Inflammatory macrophage (primary cell): ENCODE measurements at places on chromosomes 3 and 15.

DNA sequence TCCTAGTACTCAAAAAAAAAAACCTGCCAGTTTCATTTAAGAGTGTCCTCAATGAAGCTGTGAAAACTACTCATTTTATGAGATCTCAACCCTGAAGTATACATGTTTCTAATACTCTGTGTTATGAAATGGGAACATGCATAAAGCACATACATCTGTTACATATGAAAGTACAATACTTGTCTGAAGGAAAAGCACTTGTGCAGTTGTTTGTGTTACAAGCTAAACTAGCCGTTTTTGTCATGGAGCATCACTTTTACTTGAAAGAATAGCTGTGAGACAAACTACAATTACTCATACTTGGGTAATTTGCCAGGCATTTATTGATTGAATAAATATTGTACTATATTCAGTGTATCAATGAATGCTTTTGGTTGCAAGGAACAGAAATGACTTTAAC is 72.7 kb downstream of the TIPARP start:
- no peak for DNase-seq

- no peak for DNase-seq
These were observed 885.2 kb upstream of the CFAP20DC start for GRCh38 chr3:59935025-59935424.

DNA sequence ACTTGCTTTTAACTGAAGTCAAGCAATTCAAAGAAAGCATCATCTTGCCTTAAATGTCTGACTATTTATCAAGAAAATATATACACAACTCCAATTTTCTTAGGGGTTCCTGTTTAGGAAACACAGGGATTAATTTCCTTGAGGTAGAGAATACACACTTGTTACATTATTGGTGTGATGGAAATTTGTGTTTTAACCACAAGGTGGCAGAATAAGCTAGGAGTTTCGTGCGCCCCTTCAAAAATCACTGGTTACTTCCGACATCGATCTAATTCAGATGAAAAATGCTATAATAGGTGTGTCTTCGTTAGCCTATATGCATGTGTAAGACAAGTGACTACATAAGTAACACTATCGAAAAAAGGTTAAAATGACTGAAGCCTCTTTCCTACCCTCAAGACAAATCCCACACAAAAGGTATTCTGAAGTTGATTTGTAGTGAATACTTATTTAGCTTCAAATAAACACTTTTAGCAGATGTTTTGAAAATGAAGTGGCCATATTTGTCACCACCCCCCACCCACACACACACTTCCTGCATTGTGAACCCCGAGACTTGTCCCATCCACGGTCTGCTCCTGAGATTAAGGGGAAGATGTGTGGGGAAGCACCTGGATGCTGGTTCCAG is 246.5 kb downstream of the ROBO1 start:
- DNase-seq, result peak; percentile 16

GRCh38 chr15:45892182-45892581 is 257.4 kb downstream of the SQOR start:
- DNase-seq, result no peak

DNA sequence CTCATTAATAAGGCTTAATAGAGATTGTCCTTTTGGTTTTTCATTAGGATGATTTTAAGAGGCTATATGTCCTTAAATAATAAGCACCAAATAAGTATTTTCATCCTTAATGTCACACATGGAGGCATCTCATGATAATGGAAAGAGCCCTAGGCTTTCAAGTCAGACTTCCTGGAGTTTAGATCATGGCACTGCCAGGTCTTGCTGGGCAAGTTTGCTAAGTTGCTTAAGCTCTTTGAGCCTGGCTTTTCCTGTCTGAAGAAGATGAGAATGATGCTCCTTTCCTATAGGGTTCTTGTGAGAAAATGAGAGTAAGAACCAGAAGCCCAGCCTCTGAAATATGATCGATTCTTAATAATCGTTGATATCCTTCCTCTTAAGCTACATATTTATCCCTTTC is 23.4 kb upstream of the P2RY12 start:
- DNase-seq, result no peak

GRCh38 chr15:48058371-48058770 is 62.4 kb upstream of the SLC24A5 start:
- DNase-seq, result no peak

DNA sequence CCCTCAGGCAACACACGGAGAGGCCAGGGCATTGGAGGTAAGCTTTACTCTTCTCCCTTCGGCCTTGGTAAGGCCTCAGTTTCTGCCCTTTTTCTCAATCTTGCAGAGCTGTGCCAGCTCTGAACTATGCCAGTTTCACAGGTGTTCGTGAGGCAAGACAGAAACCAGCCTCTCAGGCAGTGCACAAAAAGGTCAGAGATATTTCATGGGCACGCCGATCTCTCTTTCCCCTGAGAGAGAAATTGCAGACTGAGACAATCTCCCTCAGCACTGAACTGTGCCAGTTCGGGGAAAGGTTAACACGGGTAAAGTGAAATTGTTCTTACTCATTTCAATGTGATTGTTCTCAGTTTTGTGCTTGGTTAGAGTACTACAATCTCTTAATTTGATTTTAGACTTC is 88.5 kb downstream of the GMNC start:
- DNase-seq, result no peak

DNA sequence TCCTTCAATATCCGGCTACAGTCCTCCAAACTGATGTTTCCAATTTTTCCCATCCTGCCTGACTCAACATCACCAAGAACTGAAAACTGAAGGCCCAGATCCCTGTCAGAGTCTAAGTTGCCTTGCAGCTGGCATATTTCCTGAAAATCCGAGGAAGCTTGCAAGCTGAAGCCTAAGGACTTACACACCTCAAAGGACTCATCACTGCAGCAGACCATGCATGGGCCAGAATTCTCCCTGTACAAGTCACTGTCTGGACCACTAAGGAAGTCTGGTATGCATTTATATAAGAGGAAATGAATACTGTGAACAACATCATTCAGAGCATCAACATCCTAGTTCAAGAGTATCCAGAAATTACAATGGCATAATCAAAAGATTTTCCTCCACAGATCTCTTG is 548.8 kb upstream of the MDFIC2 start:
- DNase-seq, result no peak

DNA sequence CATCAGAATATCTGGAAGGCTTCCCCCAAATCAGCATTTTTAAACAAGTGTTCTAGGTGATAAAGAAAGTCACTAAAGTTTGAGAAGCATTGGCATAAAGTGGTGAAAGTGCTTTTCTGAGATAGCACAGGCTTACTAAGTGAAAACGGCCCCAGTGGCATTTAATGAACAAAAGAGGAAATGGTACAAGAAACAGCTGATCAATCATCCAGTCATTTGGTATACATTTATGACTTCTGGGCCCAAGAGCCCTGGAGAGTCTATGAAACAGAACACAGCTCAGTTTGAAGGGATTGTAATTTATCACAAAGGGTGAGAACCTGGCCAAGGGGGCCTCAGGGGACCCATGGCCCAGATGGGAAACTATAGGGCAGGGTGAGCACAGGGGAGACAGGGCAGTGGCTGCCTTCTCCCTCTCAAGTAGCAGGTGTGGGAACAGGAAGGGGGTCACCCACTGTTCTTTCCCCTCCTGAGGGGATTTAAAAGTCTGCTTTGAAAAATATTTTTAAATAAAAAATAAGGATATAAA is 265.5 kb upstream of the ROPN1 start:
- DNase-seq, result peak; percentile 21

DNA sequence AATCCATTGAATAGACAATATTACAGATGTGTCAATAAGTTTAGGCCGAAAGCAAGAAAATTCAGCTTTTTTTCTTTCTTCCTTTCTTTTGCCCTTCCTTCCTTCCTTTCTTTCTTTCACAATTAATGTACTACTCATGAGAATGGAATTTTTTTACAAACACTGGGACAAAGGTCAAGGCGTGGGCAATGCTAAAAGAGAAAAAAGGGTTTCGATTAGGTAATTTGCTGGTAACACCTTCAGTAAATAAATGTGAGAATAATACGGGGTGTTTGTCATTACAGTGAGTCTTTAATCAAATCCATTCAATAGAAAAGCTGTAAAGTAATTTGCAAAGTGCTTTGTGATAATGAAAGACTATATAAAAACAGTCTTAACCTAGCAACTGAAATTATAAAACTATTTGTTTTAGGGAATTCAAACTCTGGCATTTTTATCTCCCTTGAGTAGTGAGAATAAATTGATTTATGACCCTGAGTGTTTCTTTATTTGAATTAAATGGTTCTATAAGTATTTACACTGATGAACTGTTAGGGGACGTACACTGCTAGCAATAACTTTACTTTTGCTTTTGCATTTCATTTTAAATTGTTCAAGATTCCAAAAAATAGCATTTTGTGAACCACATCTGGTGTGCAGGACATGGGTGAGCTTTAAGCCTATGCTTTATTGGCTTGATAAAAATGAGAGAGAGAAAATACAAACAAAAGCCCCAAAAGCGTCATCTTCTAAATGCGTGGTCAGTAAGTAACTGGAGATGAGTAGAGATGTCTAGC is 104.2 kb upstream of the THRB start:
- DNase-seq, result no peak

DNA sequence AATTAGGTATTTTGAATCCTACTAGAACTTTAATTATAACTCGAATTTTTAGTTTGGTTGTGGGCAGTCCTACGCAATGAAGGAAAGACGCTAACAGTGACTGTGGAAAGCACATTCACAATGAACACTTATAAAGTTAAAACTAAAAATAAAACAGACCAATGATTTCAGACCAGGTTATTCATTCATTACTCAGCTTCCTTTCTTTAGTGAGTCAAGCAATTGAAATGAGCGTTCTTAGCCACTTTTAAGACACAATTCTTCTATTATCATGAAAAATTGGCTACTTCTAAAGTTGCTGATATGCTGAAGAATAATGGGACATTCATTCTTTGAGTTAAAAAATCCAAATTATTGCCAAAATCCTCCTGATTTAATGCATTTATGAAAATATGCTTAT is 66.0 kb upstream of the CMSS1 start:
- DNase-seq, result no peak

- DNase-seq, result no peak
These were observed 524.2 kb downstream of the NLGN1 start for GRCh38 chr3:173921732-173922131.

GRCh38 chr15:50590288-50590687 is 43.8 kb upstream of the USP50 start:
- no peak for DNase-seq

GRCh38 chr15:88193415-88193814 is 63.1 kb downstream of the NTRK3 start:
- no peak for DNase-seq

DNA sequence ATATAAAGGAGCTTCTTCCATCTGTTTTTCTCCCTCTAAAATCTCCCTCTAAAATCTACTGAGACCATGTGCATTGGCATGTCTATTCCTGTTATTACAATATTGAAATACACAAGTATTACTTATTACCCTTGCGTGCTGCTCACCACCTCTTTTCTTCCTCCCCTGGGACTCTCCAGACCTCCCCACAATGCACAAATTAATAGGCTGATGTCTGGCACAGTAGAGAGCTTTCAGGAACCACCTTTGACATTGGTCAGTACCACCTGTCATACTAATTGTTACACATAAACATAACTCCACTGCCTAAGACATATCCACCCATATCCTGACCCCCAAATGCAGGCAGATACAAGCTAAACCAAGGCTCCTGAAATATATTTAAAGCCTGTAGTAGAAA is 722.6 kb downstream of the FHIT start:
- no peak for DNase-seq

- DNase-seq, result no peak
These were observed 199.9 kb downstream of the UBE3A start for GRCh38 chr15:25238716-25239470.

DNA sequence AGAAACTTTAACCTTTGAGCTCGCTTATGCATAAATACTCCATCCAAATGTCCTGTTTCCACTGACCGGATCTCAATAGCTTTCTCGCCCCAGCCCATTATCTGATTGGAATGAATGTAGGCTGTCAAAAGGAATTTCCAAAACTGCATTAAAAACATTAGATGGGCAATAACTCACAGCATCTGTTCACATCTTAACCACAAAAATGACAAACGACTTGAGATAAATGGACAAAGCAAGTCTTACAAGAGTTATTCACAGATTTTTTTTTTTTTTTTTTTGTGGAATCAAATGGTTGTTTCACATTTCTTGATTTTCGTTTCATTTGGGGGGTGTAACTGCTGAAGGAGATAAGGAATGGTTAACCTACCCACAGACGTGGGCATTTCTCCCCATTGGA is 39.7 kb upstream of the SLC2A2 start:
- no peak for DNase-seq

DNA sequence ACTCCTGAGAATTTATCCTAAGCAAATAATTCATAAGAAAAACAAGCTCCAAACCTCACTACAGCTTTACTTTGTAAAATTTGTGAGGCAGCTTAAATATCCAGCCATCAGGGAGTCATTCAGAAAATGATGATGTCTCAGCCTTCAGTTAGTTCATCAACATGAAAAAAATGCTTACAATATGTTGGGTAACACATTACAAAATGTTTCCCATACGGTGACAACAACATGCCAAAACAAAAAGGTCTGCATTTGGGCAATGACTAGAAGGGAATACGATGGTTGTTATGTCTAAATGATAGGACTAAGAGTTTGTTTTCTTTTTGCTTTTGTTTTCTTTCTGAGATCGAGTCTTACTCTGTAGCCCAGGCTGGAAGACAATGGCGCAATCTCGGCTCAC is 47.0 kb upstream of the CFAP161 start:
- DNase-seq, result peak; percentile 27

DNA sequence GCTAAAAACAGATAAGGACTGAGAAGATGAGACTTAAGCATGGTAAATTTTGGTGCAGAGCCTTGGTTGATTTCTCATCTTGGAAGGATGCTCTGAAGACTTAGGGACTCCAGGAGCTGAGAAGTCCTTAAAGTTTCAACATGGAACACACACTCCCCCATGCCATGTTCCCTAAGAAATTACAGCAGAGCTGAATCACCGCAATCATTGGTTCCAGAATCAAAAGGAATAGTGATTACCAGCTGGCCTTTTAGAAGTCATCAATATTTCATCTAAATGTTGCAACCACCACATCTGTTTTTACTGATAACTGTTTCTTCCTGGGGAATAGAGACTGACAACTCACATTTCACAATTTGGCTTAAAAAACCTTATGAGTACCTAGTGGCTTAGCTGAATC is 229.3 kb downstream of the MINAR1 start:
- DNase-seq, result no peak

DNA sequence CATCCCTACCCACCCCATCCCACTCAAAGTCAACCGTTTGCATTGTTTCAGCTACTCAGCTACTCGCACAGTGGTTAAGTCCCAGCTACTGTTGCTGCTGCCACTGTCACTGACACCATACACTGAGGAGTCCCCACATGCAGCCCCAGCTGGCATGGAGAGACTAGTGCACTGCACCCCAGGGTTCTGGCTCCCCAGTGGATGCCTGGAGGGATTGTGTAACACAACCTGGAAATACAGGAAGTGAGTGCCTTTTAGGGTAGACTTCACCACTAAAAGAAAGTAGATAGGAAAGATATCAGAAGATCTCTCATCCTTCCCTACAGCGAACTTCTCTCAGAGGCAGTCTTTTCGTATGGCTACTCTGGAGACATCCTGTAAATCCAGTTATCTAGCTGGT is 169.2 kb upstream of the STRIT1 start:
- DNase-seq, result no peak

DNA sequence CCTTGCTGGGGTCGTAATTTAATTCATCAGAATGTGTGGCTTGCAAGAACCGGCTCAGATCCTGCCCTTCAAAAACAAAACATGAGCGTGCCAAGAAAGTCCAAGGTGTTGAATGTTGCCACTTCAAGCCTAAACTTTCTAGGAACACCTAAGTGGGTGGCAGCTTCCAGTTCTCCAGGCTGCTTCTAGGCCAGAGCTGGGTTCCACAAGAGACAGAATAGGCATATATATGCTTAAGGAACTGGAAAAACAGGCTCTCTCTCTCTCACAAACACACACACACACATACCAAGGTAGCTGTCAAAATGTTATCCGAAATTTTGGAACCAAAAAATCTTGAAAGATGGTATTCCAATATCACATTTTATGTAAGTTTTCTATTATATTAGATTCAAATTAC is 890 bp upstream of the ADIPOQ start:
- DNase-seq, result no peak
